ENCODE measurements at places on chromosomes 12 and 14.

GRCh38 chr14:101630056-101630965, 69.0 kb downstream of the DIO3 start:
- DNase-seq = no peak

GRCh38 chr14:81385886-81386285, 14.2 kb downstream of the STON2 start:
- DNase-seq = no peak

DNA sequence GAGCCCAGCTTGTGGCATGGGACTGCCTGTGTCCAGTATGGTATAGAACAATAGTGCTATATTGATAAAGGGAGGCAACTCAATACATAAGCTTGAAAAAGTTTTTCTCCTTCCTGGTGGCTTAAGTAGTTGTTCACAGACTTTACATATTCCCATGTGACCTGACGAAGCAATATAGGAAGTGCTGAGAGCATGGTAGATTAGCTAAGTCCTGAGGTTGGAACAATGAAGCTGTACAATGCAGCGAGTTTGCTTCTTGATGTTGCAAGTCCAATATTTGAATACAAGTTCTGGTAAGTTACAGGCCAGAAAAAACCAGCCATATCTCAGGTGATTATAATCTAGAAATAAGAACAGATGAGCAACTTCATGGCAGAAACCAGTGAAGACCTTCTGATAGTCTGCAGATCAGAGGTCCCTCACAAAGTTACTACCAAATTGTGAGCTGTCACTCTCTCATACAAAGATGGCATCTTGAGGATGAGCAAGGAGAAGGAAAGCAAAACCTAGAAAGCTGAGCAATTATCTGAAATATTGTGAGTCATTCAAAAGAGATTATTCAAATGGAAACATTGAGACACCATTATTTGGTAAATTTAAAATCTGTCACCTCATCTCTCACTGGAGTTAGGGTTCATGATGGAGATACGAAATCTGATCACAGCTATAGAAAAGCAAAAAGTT, 72.9 kb upstream of the BTG1 start:
- DNase-seq = no peak

DNA sequence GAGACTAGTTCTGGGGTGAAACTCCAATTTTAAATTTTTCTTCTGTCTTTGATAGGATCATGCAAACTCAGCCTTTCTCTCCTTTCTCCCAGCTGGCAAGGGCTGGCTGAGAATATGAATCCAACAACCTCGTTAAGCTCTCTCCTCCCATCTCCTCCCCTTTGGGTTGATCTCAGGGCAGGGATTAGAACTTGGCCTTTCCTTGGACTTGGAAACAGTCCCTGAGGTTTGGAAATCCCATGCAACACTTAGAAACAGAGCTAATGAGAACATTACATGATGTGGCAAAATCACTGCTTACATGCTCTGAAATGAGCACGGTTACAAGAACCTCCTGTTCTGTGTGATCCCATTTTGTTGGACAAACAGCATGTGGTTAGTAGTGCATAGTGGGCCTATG, 31.6 kb downstream of the ACACB start:
- DNase-seq = no peak

GRCh38 chr14:50804181-50804721, 26.7 kb downstream of the NIN start:
- DNase-seq = no peak

GRCh38 chr14:104283197-104284106, 145.1 kb downstream of the KIF26A start:
- no peak for DNase-seq
